Stimulated activated CD4-positive, alpha-beta T cell treated with anti-CD3 and anti-CD28 coated beads, Interleukin-12 subunit alpha, Interleukin-12 subunit beta, amount 100 ng/mL, for 48 hours (primary cell): ENCODE measurements at places on chromosomes 6 and 20.
A peak's percentile ranks its signal among the peaks of the same experiment; 100 is the strongest.

DNA sequence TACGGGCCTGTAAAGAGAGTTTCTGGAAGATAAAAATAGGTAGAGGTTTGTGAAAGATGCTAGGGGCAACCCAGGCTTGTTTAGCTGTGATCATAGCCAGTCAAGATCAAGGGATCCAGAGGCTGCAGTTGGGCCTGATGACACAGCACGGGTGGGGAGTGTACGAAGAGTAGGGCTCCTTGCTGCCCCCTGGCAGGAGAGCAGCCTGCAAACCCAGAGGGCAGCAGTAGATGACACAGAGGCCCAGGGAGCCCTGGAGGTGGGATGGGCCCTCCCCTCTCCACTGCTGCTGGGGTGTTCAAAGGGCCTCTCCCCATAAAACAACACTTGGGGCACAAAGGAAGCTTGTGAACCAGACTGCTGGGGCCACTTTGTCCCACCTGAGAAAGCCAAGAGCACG, 47.2 kb downstream of the VEGFA start:
- DNase-seq: no peak

GRCh38 chr20:3813848-3814581, 6.3 kb upstream of the AP5S1 start:
- no peak for DNase-seq

GRCh38 chr6:118896339-118897136, 2.6 kb downstream of the ASF1A start:
- DNase-seq: no peak

DNA sequence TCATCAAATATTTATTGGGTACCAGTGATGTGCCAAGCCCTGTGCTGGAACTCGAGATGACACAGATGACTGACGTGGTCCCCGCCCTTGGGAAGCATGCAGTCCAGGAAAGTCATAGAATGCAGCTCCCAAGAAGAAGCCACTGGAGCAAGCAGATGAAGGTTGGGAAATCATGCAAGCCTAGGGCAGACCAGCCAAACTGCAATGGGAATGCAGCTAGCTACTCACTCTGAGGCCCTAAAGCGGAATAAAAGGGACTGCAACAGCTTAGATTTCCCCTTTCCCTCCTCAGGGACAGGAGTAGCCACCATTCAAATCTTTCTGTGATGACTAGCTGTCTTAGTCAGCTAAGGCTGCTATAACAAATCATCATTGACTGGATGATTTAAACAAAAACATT, 152.2 kb downstream of the MAFB start:
- no peak for DNase-seq

DNA sequence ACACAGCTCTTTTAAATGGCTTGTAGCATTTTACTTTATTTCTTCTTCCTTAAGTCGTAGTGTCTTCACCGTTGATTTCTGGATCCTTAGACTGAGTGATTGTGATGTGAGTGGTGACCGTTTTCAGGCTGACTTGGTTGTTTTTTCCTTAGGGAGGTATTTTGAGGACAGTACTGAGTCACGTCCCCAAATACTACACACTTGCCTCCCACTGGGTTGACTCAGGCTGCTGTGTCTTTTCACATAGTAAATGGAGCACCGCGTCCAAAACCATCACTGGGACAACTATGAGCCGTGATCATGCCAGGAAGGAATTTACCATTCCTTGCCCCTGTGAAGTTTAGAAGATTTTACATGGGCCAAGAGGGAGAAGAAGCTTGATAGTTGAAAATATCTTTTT, 174.1 kb downstream of the FARS2 start:
- no peak for DNase-seq

DNA sequence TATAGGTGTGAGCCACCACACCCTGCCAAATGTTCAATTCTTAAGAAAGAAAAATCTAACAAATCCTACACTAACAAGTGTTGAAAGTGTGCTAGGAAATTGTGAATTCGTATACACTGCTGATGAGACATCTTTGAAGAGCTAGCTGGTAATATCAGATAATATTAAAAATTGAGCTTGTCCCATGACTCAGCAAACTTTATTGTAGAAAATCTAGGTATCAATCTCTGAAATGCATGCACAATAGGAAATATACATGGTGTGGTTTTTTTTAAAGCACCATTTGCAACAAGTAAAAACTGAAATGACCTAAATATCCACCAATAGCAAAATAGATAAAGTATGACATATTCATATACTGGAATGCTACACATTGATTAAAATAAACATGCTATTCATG, 110.1 kb upstream of the NXT1 start:
- DNase-seq: no peak

DNA sequence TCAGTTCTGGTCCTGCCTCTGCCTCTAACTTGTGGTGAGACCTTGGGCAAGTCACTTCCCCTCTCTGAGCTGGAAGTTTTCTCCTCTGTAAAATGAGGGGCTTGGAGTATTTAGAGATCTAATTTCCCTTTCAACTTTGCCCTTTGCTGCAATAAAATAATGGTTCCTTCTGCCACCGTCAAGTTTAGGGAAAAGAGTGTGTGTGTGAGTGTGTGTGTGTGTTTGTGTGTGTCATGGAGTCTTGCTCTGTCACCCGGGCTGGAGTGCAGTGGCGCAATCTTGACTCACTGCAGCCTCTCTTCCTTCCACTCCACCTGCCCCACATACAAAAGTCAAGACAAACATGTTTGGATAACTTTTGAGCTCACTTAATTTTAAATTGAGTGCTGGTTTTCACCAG, 39.2 kb upstream of the PIM1 start:
- no peak for DNase-seq

DNA sequence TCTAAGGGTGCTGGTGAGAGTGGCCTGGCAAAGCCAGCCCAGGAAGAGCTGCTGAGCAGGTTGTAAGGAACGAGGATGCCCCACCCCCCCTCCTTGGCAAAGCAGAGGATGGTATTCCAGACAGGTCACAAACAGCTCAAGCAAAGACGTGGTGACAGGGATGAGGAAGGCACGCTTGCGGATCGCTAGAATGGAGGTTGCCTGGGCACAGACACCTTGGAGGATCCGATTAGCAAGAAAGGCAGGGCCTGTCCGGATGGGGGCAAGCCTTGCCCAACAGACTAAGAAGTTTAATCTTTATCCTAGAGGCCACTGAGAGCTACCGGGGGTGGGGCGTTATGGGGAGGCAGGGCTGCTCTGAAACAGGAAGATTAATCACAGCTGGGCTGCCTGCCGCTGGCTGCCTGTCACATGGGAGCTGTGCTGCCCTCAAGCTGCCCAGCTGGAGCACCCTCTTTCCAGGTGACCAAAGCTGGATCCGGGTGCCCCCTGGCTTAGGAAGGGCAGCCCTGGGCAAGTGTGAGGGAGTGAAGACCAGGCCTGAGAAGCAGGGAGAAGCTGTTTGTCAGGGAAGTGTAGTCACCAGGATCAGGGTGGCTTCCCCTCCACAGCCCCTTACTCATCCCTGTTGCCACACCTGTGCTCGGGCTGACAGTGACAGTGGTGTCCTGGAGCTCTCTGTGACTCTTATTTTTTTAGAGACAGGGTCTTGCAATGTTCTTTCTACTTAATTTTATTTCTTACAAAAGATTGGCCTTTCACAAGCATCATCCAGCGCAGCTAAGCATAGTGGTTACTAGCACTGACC, 9.1 kb upstream of the MAPK13 start:
- DNase-seq: peak; percentile 54

DNA sequence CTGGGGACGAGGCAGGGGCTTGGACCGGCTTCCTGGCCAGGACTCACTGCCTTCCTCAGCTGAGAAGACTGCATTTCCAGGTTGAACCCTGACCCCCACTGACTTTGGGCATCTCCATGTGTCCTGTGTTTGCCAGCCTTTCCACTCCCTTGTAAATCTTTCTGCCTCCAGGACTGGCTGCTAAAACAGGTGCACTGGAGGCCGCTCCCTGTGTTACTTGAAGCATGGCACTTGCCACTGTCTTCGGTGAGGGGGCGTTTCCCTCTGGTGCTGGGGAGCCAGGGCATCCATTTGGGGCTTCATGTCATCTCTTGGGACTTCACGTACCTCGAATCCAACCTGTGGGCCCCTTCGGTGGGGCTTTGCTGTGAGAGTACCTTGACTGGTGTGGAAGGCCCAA, 6.7 kb upstream of the RBM38 start:
- no peak for DNase-seq

GRCh38 chr6:129517288-129517687, 192.7 kb downstream of the ARHGAP18 start:
- DNase-seq: no peak

- no peak for DNase-seq
These were observed 216.2 kb upstream of the PRSS16 start for GRCh38 chr6:27031302-27031701.

- DNase-seq: no peak
These were observed 109.9 kb upstream of the FOXC1 start for GRCh38 chr6:1499777-1500176.

DNA sequence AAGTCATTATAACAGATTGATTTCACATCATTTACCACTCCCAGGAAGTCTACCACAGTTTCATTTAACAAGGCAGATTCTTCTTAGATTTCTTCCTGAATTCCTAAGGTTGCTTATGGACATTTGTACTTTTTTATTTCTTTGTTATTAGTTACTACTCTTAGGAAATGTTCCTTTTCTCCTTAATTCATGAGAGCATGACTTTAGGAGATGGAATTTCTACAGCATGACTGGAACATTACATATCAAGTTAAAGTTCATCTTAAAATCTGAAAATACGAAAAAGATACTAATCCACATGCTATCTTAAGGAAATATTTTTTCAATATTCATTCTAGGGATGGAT, 22.3 kb downstream of the CNKSR3 start:
- DNase-seq: no peak

GRCh38 chr6:85015396-85015990, 251.1 kb upstream of the TBX18 start:
- DNase-seq: no peak

GRCh38 chr6:17280138-17280537, 1.0 kb upstream of the RBM24 start:
- no peak for DNase-seq

GRCh38 chr6:31711233-31711632, 3.9 kb upstream of the LY6G6D start:
- DNase-seq: no peak

GRCh38 chr6:10528158-10528981, 7.2 kb downstream of the GCNT2 start:
- DNase-seq: no peak

GRCh38 chr6:72282201-72282600, 339.7 kb upstream of the KCNQ5 start:
- no peak for DNase-seq

DNA sequence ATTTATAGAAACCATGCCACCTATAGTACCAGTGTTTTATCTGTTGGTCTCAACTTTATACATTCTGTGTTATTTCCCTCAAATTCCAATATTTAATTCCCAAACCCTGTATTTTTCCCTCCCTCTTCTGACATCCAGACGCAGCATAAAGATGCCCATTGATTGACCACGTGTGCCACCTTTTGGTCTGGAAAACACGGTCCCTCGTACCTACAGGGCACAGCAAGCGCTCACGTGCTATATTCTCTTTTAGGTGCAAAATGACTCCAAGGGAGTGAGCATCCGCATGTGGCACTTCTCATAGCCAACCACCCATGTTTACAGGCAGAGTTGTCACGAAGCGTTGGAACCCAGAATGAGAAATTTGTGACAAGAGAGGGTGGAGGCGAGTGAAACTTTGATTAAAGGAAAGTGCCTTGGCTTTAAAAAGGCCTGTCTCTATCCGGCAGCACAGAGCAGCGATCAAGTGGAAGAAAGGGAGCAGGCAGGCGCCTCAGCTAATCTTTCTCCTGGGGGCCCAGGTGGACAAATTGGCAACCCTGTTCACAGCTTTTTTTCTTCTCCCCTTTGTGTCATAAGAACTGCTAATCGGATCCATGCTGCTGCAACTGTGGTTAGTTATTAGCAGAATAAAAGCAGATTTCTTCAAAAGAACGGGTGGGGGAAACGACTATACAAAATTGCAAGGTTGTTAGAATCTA, 225.9 kb downstream of the TMEM242 start:
- DNase-seq: no peak

GRCh38 chr20:23928788-23929187, 49.2 kb upstream of the CST5 start:
- DNase-seq: no peak

DNA sequence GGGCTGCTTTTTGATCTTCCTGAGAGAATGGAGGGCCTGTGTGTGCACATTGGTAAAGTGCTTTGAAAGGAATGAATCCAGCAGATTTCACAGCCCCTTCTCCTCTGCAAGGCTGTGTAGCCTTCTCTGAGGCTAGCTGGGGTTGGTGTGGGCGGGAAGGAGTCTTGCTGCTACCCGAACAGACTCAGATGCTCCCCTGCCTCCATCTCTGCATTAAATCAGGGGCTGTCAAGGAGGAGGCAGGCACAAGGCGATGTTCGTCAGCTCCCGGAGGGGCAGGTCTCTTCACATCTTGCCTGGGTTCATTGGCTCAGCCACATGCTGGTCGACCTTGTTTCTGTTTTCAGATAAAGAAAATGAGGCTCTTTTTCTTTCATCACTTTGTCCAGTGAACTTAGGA, 291.5 kb upstream of the SULF2 start:
- no peak for DNase-seq

DNA sequence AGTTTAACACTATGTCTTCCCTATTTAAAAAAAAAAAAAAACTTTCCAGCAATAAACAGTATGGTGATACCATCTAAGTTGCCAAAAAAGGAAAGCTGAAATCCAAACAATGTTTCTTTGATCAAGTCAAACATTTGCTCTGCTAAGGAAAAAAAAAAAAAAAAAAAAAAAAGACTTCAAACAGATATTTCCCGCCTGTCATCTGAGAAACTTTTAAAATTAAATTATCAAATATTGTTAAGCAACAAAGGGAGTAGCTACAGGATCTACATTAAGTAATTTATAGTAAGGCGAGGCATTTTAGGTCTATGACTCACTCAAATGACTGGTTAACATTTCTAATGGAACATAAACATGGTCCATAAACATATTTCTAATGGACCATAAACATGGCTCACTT, 121.2 kb downstream of the DST start:
- no peak for DNase-seq

- DNase-seq: no peak
These were observed 39.2 kb downstream of the PLAGL2 start for GRCh38 chr20:32168184-32168910.

GRCh38 chr6:108565893-108566292, 5.2 kb downstream of the FOXO3 start:
- DNase-seq: no peak

DNA sequence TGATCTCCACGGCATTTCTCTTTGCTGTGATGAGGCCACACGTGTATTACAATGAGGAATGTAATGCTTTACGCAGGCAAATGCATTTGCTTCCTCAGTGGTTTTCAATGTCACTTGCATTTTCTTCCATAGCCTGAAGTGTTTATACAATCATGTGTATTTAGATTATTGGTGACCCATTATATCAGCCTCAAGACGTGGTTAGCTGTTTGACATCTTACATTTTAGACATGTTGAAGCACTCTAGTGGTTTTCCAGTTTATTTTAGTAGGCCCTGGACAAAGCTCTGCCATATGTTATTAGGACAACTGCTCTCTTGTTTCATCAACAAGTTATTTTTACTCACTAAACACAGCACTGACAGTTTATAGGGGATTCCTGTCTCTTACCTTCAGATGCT, 200.4 kb downstream of the UTRN start:
- DNase-seq: no peak
